H4 (cell line): ENCODE measurements at places on chromosomes 5 and 9. TPM values are rescaled to one million over a fixed set of nuclear protein-coding genes. Genes with fewer than 3 reads are reported as not detected.

The GLDC gene
- 0.04 TPM in 1 of 2 replicates, not detected in the other for total RNA-seq

The SHISAL2B gene
- total RNA-seq: not detected in 2 replicates

The BASP1 gene
- 117 and 142 TPM in 2 replicates for total RNA-seq

The ETF1 gene
- total RNA-seq: 163 and 179 TPM in 2 replicates

The TRIM14 gene
- 17.8 and 18.9 TPM in 2 replicates for total RNA-seq

The PCDHB9 gene
- total RNA-seq: 10.0 and 11.9 TPM in 2 replicates

The SPAAR gene
- total RNA-seq: 0.12 and 0.27 TPM in 2 replicates

The AQP7 gene
- total RNA-seq: 0.97 TPM in 1 of 2 replicates, not detected in the other

The IRGM gene
- total RNA-seq: not detected in 2 replicates

The LHFPL2 gene
- 22.2 and 24.6 TPM in 2 replicates for total RNA-seq

The ENTREP1 gene
- 0.08 TPM in 1 of 2 replicates, not detected in the other for total RNA-seq

The SAXO1 gene
- under 0.01 TPM in 1 of 2 replicates, not detected in the other for total RNA-seq

The SPINK5 gene
- total RNA-seq: 0.10 TPM in 1 of 2 replicates, not detected in the other

The FSD1L gene
- 0.49 and 1.0 TPM in 2 replicates for total RNA-seq

The MAML1 gene
- total RNA-seq: 11.9 and 12.8 TPM in 2 replicates

The OR1Q1 gene
- not detected in 2 replicates for total RNA-seq

The CERT1 gene
- total RNA-seq: 4.1 and 12.5 TPM in 2 replicates

The PNPLA7 gene
- total RNA-seq: 0.14 TPM in 1 of 2 replicates, not detected in the other
